Progenitor cell of endocrine pancreas (in vitro differentiated cells): ENCODE measurements at places on chromosomes 3 and 15. TPM values are rescaled to one million over a fixed set of nuclear protein-coding genes. Genes with fewer than 3 reads are reported as not detected.

GRCh38 chr15:66308531-66308930 is 15.2 kb downstream of the DIS3L start:
- no peak for DNase-seq

DNA sequence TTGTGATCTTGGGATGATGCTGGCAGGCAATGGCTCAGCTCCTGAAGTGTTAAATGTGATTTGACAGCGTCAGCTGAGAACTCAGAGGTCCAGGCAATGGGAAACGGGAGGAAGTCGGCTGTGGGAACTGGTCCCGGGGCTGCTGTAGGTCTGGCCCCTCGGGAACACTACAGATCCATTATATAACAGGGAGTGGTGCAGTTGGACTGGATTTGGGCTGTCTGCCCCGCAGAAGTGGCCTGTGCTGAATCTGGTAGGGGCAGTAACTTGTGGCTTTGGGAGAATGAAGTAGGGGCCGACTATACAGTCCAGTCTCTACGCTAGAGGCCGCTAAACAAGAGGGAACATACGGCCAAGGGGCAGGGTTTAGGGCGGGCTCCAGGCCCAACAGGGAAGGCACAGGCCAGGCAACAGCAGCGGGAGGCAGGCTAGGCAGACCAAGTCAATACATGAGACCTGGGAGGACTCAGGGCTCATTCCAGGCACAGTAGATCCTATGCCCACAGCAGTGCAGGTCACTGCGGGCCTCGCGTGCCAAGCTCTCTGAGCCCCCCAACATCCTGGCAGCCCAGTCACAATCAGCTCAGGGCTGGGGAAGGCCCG is 20.3 kb upstream of the IL16 start:
- no peak for DNase-seq

- DNase-seq = no peak
Measured at GRCh38 chr3:138418601-138419206, 15.7 kb upstream of the ESYT3 start.

GRCh38 chr15:72271895-72272212 is 500 bp downstream of the PARP6 start:
- no peak for DNase-seq

- no peak for DNase-seq
Measured at GRCh38 chr3:82132210-82133069, 371.0 kb upstream of the GBE1 start.

The TP63 gene
- 0.72 and 1.6 TPM in 2 replicates for total RNA-seq

The CHST13 gene
- 0.36 and 0.71 TPM in 2 replicates for total RNA-seq

GRCh38 chr3:161800985-161801559 is 304.5 kb downstream of the OTOL1 start:
- no peak for DNase-seq

DNA sequence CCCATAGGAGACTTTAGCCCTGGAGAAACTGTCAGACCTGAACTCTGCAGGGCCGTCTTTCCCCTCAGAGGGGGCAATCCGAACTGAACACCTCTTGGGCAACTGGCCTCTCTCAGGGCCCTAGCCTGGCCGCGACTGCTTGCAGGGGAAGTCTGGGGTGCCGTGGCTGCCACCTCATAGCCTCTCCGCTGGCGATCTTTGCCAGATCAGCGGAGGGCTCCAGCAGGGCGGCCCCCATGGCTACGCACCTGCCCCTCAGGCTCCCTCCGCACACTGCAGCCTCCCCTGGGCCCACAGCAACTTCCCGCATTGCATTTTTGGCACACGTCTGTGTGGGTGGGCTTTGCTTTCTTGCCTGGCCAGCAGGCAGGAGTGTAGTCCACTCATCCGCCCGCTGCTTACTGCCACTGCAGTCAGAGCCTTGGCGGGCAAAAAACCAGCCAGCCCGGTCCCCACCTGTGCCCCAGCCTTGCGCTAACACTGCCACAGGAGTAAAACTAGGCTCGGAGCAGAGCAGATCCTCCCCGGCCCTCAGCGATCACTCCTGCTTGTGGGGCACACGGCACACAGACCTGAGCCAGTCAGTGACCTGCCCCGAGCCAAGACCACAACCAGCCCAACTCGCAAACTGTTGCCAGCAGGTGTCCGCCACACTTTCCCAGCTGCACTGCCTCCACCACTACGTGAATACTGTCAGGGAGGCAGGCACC is 266.8 kb upstream of the CBLB start:
- no peak for DNase-seq

GRCh38 chr15:22806156-22806555 is 19.7 kb downstream of the NIPA1 start:
- DNase-seq = no peak

The SPATA16 gene
- 0.43 and 0.64 TPM in 2 replicates for total RNA-seq

DNA sequence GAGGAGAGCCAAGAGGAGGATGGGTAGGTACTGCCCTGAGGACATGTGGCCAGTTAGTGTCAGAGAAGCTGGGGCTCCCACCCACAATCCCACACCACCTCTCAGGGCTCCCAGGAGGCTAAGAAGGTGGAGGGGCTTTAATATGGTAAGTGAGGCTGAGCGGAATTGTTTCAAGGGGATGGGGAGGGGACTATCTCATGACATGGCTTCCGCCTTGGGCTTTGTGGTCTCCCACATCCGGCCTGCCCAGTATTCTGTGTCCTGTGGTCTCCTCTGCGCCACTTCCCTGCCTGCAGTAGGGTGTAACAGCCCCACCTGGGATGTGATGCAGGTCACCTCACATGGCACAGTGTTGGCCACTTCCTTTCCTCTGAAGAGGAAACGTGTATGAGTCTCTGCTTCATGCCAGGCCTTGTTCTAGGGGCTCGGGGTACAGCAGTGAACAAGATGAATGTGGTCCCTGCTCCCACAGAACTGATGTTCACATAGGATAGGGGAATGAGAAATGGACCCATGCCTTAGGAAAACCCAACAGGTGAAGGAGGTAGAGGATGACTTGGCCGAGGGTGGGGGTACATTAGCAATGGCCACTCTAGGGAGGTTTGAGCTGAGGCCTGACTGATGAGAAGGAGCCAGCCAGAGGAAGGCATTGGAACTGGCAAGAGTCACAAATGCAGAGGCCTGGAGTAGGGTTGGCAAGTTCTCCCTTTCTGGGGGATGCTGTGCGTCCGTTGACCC is 3.2 kb downstream of the NEIL1 start:
- no peak for DNase-seq

GRCh38 chr15:94259121-94259751 is 27.9 kb downstream of the MCTP2 start:
- no peak for DNase-seq

DNA sequence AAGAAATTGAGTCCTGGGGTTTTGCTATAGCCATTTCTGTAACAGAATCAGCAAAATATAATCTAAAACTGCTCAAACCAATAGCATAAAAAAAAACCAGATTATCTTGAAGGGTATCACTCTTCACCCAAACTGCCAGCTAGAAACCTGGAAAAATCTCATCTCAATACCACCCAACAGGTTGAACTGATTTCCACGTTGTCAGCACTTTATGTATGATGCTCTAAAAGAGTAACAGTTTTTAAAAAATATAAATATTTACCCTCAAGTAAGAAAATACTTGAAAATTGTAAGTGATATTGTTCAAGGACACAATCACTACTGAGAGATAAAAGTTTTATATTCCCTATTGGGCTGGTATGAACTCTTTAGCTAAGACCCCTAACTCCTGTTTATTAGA is 451.3 kb downstream of the EPHA3 start:
- DNase-seq = no peak

The CKMT1A gene
- total RNA-seq = 4.0 TPM in 2 replicates

The NUSAP1 gene
- total RNA-seq = 63.9 and 69.2 TPM in 2 replicates

The BRK1 gene
- 117 and 123 TPM in 2 replicates for total RNA-seq

GRCh38 chr3:123491966-123492587 is 43.2 kb upstream of the ADCY5 start:
- DNase-seq = no peak

The RETNLB gene
- not detected in 2 replicates for total RNA-seq

DNA sequence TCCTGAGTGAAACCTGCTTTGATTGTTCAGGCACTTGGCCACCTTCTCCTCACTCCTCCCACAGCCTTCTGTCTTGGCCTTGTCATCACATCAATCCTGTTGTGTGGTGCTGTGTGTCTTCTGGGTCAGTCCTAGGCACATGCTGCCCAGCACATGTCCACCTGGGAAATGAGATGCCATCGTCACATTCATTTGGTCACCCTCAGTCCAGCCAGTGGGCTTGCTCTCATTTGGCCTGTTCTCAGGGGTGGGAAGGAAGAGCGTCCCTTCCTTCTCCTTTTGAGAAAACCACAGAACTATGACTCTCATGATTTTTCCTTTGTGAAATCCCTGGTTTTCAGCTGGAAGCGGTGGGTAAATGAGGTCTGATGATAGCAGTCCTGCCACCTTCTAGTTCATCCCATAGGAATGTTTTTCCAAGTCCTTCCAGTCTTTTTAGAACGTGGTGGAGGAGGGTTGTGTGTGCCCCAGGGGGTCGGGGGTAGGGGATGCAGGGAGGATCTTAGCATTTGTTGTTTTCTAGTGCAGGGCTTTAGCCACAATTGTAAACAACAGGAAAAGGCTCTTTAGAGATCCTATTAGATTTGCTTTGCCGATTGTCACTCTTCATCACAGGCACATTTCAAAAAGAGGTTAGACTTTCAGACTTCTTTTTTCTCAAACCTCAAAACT is 8.4 kb upstream of the PLA1A start:
- DNase-seq = no peak

The CLDN1 gene
- 37.8 and 38.0 TPM in 2 replicates for total RNA-seq

DNA sequence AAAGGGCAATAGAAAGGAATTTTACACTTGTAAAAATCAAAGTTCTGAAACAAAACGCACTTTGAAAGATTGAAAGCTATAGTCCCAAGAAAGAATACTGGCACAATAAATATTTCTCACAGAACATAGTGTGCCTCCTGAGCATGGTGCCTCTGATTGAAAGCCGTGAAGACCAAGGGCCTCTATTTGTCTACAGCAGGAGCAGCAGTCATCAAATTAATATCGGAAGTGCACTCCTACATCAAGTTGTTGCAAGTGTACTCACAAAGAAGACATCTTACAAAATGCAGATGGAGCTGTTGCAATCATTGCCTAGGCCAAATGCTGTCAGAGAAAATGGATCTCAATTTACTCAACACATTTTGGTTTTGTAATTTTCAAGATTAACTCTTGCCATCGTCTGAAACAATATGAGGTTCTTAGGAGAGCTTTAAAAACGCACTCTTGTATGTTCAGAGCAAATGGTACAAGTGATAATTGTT is 9.2 kb upstream of the WDR49 start:
- no peak for DNase-seq

DNA sequence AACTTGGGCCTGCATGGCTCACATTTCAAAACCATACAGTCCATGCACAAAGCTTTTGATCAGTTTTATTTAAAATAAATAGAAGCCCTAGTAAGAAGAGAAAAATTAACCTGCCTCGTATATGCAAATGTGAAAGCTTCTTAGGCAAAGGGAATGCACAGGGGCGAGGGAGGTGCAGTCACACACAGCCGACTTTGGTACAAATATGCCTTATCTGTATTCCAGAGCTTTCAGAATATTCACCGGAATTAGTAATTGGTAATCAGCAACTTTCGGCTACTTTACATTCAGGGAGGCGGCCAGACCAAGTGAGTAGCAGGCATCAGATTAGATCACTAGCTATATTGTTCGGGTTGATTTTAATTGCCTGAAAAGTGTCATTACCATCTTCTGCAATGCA is 7.5 kb downstream of the CNTN3 start:
- DNase-seq = no peak

The HEG1 gene
- total RNA-seq = 4.1 and 7.2 TPM in 2 replicates

- no peak for DNase-seq
Measured at GRCh38 chr3:76917436-76917835, 122.5 kb upstream of the ROBO2 start.

DNA sequence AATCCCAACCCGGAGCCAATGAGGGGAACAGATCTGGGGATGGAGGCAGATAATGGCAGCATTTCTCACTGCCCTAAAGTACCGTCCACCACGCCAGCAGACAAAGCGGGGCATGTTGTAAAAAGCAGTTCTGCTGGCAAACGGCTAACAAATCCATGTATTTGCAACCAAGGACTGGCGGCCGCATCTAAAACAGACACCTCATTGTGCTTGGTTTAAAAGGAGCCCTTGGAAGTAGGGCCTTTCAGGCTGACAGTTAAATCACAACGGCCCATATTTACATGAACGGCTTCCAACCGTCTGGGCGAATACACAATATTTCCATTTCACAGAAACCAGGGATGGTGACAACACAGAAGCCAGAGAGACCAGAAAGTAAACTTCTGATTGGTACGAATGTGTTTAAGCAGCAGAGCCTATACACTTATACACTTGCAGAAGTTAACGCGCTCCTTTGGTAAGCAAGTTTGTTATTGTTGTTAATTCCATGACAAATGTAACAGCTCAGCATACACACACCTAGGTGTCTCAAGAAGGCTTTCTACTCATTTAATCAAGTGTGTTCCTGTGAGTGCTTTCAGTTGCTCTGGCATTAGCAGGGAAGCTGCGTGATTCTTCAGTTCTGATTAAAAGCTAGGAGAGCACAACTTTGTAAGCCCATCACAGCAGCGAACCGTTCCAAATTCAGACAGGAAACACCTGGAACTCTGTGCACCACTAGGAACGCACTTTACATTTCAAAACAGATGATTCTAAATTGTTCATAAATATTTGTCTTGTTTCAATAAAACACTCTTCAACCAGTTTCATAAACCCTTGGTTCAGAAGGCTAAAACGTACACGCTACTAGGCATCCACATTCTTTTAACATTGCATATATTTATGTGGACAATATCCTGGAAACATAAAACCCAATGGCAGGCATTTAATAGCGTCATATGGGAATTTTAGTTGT is 112.9 kb downstream of the PDZRN3 start:
- DNase-seq = no peak

DNA sequence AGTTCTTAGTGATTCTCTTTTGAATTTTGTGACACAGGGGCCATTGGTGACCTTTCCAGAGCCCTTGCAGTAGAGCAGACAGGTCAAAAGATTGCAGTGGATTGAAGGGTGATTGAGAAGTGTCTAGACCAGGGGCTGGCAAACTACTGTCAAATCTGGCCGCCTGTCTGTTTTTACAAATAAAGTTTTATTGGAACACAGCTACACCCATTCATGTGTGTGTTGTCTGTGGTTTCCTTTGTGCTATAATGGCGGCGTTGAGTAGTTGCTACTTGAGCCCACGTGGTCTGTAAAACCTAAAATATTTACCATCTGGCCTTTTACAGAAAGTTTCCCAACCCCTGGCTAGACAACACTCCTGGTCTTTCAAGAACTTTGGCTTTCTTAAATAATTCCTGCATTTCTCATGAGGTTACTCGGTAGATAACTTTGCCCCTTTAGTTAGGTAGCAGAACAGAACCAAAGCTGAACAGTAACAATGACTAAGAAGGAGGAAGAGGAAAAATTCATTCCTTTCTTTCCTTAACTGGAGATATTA is 265.1 kb upstream of the NR2E3 start:
- no peak for DNase-seq

- no peak for DNase-seq
Measured at GRCh38 chr3:157572559-157573270, 69.5 kb upstream of the VEPH1 start.

GRCh38 chr3:39379778-39380155 is 3.4 kb upstream of the SLC25A38 start:
- no peak for DNase-seq

DNA sequence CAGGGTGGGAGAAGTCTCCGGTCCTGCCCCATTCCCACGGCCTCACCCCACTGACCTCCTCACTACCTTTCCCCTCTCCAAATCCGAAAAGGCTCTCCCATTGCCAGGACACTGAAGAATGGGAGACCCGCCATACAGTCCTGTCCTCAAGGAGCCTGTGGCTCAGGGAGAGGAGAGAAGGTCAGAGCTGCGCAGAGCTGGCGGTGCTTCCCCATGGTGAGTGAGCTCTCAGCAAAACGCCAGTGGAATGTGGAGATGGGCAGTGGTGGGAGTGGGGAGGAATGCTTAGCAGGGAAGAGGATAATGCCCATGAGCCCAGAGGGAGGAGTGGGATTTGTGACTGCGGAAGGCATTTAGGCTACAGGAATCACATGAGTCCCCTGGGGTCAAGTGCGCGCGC is 20.1 kb downstream of the FAM43A start:
- no peak for DNase-seq
